ENCODE measurements at places on chromosomes 5 and 9.

DNA sequence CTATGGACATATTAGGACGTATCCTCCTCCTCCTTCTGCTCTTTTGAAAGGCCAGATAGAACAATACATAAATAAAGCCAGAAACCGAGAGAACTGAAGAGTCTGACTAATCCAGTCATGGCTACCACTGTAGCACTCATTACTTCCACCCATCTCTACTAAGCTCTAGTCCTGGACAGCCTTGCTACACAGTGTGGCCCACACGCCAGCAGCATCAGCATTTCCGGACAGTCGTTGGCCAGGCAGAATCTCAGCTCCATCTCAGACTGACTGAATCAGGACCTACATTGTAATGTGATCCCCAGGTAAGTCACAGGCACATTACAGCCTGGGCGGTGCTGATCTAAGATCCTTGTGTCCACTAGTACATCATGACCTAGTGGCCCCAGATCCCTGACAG lies 182.9 kb downstream of the DRD1 start:
- no peak for DNase-seq

- peak; percentile 60 for DNase-seq
Observed at GRCh38 chr5:35859101-35859661, 2.5 kb downstream of the IL7R start.

GRCh38 chr5:176618783-176619182 lies 8.8 kb upstream of the GPRIN1 start:
- no peak for DNase-seq

DNA sequence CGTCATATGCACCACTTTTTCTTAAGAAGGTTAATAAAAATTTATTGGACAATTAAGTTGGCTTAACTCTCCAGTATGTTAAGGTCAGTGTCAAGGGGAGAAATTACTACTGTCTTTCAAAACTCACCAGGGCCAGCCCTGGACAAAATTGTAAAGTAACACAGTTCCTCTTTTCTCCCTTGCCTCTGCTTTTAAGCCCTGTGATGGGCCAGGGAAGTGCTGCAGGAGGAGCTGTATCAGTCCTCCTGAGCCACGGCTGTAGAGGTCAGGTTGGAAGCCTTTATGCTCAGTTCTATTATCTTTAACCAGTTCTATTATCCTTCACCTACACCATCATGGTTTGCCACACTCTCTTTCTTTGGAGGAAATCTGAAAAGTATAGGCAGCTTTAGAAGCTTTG lies 11.5 kb upstream of the PPP2R2B start:
- no peak for DNase-seq

GRCh38 chr5:85484982-85485574 lies 1100.4 kb upstream of the EDIL3 start:
- DNase-seq, result no peak

- DNase-seq, result no peak
Observed at GRCh38 chr5:130966990-130967525, 198.0 kb downstream of the HINT1 start.
